ENCODE measurements at places on chromosomes 1 and 21.

GRCh38 chr1:233097546-233097945 lies 147.1 kb downstream of the NTPCR start:
- no peak for DNase-seq

DNA sequence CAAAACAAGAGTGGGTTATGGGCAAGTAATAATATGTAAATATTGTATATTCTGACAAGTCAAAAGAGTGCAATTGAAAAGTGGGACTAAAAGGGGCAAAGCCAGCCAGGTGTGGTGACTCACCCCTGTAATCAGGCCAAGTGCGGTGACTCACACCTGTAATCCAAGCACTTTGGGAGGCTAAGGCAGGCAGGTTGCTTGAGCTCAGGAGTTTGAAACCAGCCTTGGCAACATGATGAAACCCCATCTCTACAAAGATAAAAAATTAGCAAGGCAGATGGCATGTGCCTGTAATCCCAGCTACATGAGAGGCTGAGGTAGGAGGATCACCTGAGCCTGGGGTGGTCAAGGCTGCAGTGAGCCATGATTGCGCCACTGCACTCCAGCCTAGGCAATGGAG lies 304.0 kb downstream of the HHIPL2 start:
- no peak for DNase-seq

DNA sequence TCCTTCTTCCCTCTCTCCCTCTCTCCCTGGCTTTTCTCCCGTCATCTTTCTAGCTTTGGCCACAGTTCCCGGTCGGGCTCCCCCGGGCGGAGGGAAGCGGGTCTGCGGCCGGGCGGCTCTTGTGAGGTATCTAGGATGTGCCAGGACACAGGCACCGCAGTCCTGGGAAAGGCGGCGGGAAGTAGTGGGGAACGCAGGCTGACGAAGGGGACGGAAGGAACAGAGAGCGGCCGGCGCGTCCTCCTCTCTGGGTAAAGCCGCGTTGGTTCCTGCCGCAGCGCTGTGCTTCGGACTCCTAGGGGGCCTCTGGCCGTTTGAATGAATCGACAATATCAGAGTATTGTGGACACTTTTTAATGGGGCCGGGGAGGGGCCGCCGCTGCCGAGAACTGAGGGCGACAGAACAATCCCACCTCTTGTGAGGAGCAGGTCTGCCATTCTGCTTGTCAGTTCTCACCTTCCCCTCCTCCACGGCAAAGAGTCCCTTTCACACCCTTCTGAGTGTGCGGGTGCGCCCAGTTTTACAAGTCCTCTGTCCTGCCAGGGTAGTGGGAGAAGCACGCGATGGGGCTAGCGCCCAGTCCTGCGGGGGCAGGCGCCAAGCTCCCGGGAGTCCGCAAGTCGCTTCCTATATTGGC lies 1.2 kb upstream of the LHX9 start:
- DNase-seq: no peak

GRCh38 chr1:181508486-181509165 lies 25.3 kb downstream of the CACNA1E start:
- DNase-seq: no peak

DNA sequence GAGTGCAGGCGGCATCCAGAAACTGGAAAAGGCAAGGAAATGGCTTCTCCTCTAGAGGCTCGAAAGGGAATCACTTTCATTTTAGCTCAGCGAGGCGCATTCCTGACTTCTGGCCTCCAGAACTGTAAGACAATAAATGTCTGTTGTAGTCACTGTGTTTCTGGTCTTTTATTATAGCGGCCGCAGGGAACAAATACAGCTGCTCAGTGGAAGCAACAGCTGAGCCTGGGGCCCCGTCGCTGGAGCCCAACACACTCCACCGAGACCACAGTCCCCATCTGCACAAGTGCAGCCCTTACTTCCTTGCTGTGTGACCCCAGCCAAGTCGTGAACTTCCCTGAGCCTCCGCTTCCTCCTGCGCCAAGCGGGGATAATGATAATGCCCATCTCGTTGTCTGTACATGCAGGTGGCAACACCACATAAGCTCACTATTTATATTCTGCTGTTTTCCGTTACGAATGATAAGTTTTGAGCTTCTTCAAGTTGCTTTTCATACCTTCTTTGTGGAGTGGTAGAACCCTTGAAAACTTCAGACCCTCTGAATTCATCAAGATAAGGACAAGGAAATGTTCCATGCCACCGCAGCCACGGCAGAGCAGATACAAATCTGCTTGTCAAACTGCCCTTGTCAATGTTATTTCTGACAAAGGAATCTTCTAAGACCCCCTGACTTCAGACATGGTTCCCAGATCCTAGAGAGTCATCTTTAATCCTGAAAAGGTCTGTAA lies 3.2 kb upstream of the LAPTM5 start:
- no peak for DNase-seq

- no peak for DNase-seq
Measured at GRCh38 chr1:39940253-39940652, 14.7 kb upstream of the MFSD2A start.

DNA sequence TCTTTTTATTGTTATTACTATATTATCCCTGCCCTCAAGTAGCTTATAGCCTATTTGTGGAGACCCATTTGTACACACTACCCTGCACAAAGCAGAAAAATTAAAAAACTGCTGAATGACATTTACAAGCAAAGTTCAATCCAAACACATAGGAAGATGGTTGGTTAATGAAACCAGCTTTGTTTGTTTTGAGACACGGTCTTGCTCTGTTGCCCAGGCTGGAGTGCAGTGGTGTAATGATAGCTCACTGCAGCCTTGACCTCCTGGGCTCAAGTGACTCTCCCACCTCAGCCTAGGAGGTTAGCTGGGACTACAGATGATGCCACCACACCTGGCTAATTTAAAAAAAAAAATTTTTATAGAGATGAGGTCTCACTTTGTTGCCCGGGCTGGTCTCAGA lies 31.6 kb downstream of the TGFB2 start:
- DNase-seq: no peak
